Smooth muscle cell of the umbilical artery (primary cell): ENCODE measurements at places on chromosomes 4 and X. TPM values are rescaled to one million over a fixed set of nuclear protein-coding genes. Genes with fewer than 3 reads are reported as not detected.

The PROM1 gene
- total RNA-seq, result not detected in 2 replicates

The BTC gene
- under 0.01 and 0.18 TPM in 2 replicates for total RNA-seq

The HMGB3 gene
- 8.9 and 12.3 TPM in 2 replicates for total RNA-seq

The L1CAM gene
- 0.59 and 2.6 TPM in 2 replicates for total RNA-seq

The MGARP gene
- total RNA-seq, result 20.4 and 46.9 TPM in 2 replicates
